ENCODE measurements at places on chromosomes 3 and 15.

DNA sequence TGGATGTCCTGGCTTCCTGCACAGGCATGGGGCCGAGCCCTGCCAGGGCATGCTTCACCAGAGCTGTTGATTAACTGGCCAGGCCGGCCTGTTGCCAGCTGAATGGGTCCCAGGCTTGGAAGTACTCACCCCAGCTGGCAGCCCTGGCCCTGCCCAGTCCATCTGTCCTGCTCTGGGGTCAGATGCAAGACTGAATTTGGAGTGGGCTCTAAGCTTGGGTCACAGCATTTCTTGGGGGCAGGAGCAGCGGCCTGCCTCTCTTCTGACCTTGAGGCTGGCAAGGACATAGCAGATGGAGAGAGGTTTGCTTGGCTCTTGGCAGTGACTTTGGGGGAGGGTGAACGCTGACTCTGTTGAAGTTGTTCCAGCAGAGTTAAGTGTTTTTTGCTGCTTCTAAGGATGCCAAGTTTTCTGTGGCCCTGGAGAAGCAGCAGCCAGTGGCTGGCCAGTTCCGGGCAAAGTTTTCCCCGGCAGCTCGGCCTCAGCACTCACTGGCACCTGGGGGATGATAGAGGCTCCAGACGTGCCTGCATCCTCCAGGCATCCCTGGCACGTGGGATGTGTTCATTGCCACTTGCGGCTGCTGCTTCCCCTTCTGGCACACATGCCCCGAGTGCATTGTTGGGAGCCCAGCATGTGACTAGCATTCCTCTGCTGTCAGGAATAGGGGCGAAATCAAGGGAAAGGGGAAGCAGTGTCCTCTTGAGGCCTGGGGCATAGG, 22.9 kb downstream of the PDIA5 start:
- DNase-seq = no peak

DNA sequence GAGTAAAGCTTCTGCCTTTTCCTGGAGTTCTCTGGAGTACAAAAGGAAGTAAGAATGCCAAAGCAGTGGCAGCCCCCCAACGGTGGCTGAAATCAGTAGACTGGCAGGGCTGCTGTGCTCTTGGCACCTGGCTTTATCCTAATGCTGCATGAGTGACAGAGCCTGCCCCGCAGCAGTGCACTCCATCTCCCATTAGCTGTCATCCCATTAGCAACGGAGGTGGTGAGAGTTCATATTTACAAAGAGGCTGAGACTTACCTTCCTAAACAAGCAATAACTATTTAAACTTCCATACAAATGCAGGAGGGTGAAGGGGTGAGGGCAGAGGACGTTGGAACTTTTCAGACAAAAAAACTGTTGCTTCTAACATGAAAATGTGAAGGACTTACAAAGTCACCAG, 51.9 kb downstream of the SERPINI1 start:
- DNase-seq = no peak

DNA sequence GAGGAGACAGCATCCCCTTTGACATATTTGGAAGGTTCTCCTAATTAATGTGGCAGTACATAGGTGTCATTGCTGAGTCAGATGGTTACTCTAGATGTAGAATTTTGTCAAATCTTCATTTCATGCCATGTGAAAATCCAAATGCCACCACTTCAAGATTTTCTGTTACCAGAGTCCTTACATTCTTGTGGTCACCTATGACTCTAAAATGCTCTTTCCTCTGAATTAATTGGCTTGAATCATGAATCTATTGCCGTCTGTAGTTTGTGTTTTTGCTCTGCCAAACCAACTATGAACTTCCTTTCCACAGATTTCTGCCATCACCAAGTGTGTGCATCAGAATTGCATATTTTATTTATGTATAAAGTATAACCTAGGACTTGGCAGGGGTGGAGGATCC, 269.4 kb upstream of the ZPLD1 start:
- DNase-seq = no peak

DNA sequence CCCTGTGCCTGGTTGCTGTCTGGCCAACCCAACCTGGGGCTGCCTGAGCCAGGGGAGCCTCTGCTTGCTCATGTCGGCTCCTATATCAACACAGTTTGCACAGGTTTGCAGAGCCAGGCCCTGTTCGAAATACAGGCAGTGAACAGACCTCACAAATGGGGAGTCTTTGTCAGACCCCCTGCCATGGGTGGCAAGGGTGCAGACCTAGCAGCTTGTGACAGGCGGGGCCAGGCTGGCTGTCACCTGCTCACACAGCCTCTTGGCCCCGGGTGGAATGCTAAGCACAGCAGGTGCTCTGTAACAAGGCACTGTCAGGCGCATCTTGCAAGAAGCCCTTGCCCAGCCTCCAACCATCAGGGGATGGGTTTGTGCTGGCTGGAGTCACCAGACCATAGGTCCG, 47.3 kb downstream of the BDH1 start:
- DNase-seq = no peak

DNA sequence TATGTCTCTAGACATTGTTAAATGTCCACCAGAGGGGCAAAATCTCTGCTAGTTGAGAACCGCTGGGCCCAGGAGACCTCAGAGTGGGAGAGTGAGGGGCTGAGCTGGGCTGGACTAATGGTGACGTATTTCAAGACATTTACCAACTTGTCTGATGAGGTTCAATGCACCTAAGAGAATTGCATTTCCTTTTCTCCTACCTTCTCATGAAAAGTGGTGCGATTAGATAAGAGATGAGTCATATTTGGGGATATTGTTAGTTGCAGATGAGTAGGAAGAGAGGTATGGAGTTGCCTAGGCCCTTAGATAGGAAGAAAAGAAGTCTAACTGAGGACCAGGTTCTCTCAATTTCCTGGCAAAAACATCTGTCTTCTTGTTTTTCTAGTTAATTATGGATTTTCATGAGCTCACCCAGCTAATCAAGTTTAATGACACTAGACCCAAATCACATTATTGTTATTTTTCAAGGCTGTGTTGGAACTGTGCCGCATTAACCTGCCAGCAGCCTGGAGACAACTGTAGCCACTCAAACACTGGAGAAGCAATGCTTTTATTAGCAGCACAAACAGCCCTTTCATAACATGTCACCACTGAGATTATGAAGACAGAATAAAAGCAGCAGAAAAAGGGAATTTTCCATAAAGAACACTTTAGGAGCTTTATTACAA, 144.2 kb downstream of the PDCD6IP start:
- no peak for DNase-seq

GRCh38 chr3:59327376-59327808, 277.6 kb upstream of the CFAP20DC start:
- DNase-seq = no peak

DNA sequence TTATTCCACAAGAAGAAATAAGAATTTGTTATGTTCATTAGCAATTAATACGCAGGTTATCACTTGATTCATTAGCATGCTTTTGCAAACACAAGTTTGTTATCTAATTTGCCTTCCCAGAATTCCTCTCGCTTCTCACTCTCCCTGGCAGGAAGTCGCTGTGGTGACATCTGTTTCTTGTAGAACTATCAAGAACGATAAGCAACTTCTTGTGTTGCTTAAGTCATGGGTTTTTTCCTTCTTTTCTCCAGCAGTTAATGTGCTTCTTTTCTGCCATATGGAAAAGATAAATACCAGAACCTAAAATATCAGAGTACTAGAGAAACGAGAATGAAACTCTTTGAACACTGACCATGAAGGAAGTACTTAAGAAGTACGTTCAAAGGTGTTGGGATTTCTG, 99.8 kb upstream of the CHMP2B start:
- DNase-seq = no peak

- DNase-seq = no peak
These were observed 68.7 kb downstream of the TP63 start for GRCh38 chr3:189699885-189700284.

DNA sequence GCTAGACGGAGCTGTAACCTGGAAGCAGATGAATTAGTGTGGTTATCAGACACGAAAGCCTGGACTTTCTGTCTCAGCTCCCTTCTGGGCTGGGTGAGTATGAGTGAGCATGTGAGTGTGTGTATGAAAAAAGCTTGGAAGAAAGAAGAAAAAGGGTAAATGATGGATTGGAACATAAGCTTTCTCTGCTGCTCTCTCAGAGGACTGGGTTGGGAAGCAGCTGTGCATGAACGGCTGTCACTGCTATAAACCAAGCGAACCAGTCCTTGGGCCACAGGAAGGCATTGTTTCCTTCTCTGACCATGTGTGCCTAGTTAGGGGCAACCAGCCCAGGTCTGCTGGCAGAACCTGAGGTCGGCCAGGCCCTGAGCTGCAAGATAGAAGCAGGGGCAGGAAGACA, 37.0 kb downstream of the UMPS start:
- no peak for DNase-seq

DNA sequence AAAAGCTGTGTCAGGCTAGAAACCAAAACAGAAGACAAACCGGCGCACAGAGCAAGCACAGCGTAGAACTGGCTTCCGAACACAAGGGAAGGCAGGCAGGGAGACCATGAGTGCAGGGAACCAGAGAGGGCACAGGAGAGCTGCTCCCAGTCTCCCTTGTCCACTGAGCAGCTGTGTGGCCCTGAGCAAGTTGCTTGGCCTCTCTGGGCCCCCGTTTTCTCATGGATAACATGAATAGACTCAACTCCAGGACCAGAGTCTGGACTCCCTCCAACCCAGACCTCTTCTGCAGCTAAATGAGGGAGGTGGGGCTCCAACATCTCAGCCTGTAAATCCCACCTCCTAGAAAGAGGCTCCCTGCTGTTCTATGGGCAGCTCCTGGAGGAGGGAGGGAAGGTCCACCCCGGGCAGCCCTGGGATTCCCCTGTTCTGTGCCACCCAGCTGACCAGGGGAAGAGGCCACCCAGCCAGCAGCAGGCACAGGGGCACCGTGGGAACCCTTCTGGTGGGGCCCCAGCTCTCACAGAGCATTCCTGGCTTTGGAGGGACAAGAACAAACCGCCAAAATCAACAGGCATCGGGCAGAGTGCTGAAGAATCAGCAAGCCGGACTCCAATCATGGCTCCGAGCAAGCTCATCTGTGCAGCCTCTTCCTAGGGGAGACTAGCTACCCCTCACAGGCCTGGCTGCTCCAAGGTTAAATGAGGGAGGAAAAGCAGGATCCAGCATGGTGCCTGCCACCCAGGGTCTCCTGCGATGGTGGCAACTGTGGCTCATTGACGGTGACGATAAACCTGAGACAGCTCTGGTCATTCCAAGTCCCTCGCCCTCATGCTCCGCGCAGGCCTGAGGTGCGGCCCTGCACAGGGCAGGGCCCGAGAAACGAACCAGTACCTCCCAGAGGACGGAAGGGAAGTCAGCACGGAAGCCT, 15.1 kb downstream of the XXYLT1 start:
- no peak for DNase-seq

- DNase-seq = no peak
These were observed 10.2 kb downstream of the CA12 start for GRCh38 chr15:63371297-63371918.

GRCh38 chr3:10515396-10515795, 10.0 kb upstream of the ATP2B2 start:
- no peak for DNase-seq

- no peak for DNase-seq
These were observed 60.3 kb downstream of the HEG1 start for GRCh38 chr3:124995460-124995994.

DNA sequence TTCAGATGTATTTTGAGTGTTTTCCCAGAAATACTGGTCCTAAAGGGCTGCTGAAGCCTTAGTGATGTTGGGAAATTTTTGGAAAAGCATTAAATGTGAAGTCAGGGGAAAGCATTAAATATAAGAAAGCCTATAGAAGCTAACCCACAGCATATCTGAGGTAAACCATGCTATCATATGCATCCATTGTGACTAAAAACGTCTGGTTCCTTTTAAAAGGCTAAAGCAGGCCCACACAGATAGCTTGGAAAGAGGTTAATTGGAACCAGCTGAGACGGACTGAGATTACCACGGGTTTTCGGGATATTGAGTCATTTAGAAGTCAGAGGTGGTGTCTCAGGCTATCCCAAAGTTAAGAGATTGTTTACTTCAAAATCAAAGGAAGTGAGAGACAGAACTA, 78.2 kb downstream of the CYP19A1 start:
- DNase-seq = no peak

- DNase-seq = no peak
These were observed 31.7 kb downstream of the GPR149 start for GRCh38 chr3:154398084-154398967.

- no peak for DNase-seq
These were observed 3.2 kb upstream of the LSG1 start for GRCh38 chr3:194675081-194675640.

GRCh38 chr3:13590841-13591520, 42.1 kb downstream of the FBLN2 start:
- no peak for DNase-seq

GRCh38 chr3:138726946-138727730, 107.6 kb downstream of the PIK3CB start:
- no peak for DNase-seq

- DNase-seq = no peak
These were observed 26.9 kb downstream of the H1-8 start for GRCh38 chr3:129569856-129570255.

DNA sequence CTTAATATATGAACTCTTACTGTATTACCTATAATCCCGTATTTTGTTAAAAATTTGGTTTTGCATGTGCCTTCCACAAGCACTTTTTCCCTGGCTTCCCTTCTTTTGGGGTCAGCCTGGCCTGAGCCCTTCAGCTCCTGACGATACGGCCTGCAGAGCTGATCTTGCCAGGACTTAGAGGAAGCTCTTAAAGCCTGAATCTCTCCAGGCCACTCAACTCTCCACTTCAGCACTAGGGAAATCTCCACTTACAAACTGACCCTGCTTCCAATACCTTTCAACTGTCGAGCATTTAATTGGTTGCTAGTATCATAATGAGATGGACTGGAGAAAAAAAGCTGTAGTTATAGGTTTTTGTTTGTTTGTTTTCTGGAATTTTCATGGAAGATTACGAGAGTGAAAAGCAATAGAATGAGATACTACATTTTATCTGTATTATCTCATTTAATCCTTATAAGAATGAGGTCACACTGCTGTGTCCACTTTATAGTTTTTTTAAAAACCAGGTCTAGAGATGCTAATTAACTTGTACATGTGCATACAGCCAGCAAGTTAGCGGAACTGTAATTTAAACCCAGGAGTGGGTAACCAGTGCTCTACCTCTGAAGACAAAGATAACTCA, 54.8 kb downstream of the ZBTB38 start:
- no peak for DNase-seq

- no peak for DNase-seq
These were observed 834.1 kb upstream of the GBE1 start for GRCh38 chr3:82595530-82595929.

DNA sequence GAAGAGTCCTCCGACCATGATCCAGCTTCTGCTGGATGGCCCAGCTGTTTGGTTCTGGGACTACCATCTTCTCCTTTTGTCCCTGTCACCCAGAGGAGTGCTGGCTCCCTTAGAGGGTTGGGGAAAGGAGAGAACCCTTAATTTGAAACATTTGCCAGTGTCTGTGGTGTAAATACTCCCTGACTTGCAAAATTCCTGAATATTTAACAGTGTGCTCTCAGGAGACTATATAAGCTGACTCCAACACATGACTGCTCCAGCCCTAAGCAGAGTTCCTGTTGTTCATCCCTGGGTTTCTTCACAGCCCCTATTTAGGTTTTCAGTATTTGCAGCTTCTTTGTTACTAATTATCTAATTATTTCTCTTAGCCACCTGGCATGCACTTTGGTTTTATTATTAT, 133.1 kb downstream of the CPNE4 start:
- no peak for DNase-seq

GRCh38 chr3:34780973-34781372, 858.4 kb upstream of the ARPP21 start:
- DNase-seq = no peak
